ENCODE measurements at places on chromosomes 3 and 15.

DNA sequence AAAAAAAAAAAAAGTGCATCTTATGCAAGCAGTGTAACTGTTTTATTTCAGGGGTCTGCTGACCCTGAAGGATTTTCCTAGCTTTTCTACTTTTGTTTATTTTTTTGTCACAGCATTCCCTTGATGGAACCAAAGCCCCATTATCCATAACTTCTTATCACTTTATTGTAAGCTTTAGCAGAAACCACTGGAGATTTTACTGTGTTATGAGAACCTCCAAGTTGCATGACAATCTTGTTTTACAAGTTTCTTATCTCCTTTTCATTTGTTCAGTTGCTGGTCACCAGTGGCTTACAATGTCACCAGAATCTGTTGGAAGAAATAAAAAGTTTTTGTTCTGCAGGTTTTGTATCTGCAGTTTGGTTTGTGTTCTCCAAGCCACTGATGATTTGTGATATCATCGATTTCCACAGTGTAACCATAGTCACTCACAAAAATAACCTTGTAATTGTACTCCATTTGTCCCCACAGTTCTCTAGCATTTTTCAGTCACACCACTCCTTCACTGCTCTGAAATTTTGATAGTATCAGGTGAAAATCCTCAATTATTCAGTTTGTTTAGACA, 660.0 kb downstream of the RBMS3 start:
- no peak for DNase-seq

- no peak for DNase-seq
Observed at GRCh38 chr3:190593075-190593474, 79.2 kb downstream of the IL1RAP start.

DNA sequence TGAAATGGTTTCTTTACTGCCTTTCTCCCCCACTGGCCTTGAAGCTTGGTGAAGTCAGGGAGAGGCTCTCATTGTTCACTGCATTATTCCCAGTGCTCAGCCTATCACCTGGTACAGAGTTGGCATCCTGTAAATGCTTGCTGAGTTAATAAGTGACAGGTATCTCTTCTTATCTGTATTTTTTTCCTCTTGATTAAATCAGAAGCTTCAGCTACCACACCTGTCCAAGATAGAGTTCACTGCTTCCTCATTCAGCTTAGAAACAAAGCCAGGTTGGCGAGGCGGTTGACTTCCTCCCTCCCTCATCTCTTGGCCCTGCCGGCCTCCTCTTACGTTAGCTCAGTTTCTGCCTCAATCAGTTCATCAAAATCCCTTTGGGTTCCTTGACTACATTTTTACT, 142.8 kb downstream of the LIPC start:
- DNase-seq = no peak

GRCh38 chr3:11929531-11929930, 74.7 kb upstream of the SYN2 start:
- no peak for DNase-seq
